Airway epithelial cell (primary cell): ENCODE measurements at places on chromosomes 2 and 18. TPM values are rescaled to one million over a fixed set of nuclear protein-coding genes. Genes with fewer than 3 reads are reported as not detected.

C1QL2 gene
- total RNA-seq = not detected in 2 replicates

APLF gene
- 1.6 and 2.3 TPM in 2 replicates for total RNA-seq

CCDC85A gene
- not detected in 2 replicates for total RNA-seq

ZSWIM2 gene
- total RNA-seq = not detected in 2 replicates

TMEFF2 gene
- 0.19 and 0.35 TPM in 2 replicates for total RNA-seq

LIMS3 gene
- total RNA-seq = 1.4 TPM in 1 of 2 replicates, not detected in the other
